ENCODE measurements at places on chromosomes 7 and 10.

GRCh38 chr7:44050121-44050914 lies 5.8 kb downstream of the DBNL start:
- DNase-seq = no peak

GRCh38 chr7:125130173-125130572 lies 200.5 kb upstream of the POT1 start:
- DNase-seq = no peak

DNA sequence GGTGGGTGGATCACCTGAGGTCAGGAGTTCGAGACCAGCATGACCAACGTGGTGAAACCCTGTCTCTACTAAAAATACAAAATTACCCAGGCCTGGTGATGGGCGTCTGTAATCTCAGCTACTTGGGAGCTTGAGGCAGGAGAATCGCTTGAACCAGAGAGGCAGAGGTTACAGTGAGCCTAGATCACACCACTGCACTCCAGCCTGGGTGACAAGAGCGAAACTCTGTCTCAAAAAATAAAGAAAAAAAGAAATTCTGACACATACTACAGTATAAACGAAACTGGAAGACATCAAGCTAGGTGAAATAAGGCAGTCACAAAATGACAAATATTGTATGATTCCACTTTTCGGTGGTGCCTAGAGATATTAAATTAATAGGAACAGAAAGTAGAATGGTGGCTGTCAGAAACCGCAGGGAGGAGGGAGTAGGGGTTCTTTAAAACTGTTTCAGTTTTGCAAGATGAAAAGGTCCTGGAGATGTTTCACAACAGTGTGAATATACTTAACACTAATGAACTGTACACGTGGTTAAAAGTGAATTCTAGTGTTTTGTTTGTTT lies 23.2 kb downstream of the PILRA start:
- DNase-seq = no peak

GRCh38 chr7:50696810-50697582 lies 85.7 kb downstream of the GRB10 start:
- DNase-seq = no peak

DNA sequence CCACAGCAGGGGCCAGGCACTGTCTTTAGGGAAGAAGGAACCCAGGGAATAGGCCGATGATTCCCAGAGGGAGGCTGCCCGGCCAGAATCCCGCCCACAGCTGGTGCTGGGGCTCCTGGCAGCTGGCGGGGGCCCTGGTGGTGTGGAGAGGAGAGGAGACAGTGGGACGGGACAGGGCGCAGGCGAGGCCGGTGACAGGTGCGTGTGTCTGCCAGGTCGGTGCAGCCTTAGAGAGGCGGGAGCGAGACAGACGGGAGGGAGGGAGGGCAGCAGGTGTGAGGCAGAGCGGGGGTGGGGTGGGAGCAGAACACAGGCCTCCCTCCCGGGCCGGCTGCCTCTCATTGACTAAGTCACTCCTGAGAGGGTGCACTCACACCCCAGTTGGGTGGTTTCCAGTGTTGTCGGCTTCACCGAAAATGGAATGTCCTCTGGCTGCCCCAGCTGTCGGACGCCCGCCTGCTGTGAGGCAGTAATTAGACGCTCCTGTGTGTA lies 55.2 kb downstream of the ELFN1 start:
- DNase-seq = no peak

DNA sequence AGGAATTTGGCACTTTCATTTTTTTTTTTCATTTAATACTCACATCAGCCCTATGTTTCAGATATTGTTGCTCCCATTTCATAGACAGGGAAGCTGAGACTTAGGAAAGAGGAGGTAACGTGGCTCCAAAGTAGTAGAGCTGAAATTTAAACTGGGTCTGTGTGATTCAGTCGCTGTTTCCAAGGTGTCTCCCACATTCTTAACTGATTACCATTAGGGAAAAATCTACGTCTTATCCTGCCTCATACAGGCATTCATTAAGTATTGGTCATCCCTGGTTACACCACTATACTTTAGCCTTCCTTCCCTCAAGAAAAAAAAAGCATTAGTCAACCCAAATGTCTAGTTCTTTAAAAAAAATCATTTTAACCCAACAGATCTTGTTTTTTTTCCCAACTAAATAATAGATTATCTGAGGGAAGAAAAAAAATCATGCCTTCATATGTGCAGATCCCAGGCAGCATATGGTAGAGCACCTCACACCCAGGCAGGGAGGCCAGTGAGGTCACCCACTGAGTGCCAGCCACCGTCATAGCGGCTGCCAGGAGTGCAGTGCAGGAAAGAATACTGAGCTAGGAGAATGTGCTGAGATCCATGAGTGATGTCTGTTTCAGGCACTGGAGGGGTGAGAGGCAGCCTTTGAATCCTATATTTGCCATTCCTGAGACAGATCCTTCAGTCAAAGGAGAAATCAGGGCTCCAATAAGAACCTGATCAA lies 59.0 kb upstream of the SORCS3 start:
- DNase-seq = no peak

DNA sequence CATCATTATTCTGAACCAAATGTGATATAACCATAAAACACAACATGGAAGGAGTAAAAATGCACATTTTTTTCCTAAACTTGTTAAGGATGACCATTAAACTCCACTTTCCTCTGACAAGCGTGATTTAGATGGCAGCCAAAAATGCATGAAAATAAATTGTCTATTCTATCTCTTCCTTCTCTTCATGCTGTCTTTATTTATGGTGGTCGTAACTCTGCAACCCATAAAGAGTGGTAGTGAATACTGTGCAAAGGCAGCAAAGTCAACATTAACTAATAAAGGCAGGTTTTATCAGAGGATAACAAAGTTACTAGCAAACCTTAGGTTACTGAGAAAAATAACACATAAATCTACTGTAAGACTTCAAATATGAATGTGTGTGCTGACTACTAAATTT lies 106.6 kb downstream of the TPK1 start:
- no peak for DNase-seq

DNA sequence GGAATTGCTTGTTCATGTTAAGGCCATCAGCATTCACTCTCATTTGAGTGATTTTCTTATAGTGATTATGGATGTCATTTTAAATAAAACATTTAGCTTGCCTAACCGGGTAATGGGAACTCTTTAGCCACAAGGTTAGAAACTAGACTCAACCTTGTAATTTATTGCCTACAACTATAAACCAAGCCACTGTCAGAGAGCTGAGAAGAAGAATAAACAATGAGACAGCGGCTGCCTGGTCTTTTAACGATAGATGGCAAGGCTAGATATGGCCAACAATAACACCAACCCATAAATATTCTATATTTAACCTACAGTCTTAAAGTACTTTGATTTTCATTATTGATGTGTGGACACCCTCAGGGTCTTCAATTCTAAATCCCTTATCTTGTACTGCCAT lies 27.8 kb upstream of the INHBA start:
- no peak for DNase-seq

- DNase-seq = no peak
These were observed 140.0 kb downstream of the FRMD4A start for GRCh38 chr10:14190702-14191101.

DNA sequence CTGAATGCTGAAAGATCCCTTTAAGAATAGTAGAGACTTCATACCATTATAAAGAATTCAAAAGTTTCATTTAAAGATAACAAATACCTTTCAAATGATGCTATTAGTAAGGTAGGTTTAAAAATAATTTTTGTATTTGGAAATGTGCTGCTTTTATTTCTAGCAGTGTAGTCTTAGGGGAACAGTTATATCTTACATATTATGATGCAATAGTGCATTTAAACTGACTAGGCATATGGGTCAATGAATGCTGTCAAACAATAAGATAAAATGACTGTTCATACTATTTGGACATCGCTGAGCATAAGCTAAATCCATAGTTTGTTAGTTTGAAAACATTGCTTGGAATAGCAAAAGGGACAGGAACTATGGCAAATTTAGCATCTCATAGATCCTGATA lies 354.8 kb upstream of the SEMA3A start:
- DNase-seq = no peak

- no peak for DNase-seq
These were observed 13.9 kb downstream of the GRB10 start for GRCh38 chr7:50768485-50769474.

DNA sequence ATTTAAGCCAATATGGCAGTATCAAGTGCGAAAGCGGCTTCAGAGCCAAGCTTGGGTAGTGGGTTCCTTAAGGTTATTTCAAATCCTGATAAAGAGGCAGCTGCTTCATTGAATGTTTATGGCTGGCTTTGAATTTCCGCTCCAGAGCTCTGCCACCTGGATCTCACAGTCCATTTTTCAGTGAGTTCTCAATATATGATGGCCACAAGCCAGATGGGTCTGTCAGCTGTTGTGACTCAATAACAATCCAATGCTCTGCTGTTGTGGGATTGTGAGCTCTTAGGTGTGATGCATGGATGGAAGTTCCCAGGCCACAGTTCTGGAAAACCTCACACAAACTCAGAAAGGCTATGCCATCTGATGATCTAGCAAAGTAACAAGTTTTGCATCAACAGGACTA lies 743.8 kb upstream of the LRRN3 start:
- DNase-seq = no peak

GRCh38 chr10:10293481-10293951 lies 724.2 kb upstream of the CELF2 start:
- no peak for DNase-seq

GRCh38 chr7:137882806-137883205 lies 36.0 kb upstream of the DGKI start:
- DNase-seq = no peak
